Stimulated activated CD8-positive, alpha-beta memory T cell treated with anti-CD3 and anti-CD28 coated beads, Interleukin-4, amount 100 ng/mL, for 4 hours (primary cell): ENCODE measurements at places on chromosomes 2 and 18.

- no peak for DNase-seq
These were observed 6.5 kb downstream of the SH3BP4 start for GRCh38 chr2:234958311-234958710.

DNA sequence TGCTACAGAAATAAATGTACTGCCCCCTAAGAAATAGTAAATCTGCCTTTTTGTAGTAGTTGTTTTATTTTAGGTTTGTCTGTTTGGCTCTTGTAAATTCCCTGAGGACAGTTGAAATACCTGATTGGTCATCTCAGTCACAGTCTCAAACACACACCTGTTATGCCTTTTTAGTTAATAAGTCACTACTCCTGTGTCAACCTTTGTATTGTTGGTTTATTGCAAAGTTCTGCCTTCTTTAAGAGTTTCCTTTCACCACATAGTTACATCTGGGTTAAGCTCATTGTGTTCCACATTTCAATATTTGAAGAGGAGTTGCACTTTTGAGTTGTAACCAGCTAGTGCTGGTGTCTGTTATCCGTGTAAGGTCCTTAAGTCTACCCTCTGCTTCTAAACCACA is 198.7 kb downstream of the CCDC85A start:
- no peak for DNase-seq

- no peak for DNase-seq
These were observed 11.4 kb upstream of the REG1B start for GRCh38 chr2:79099140-79099686.

DNA sequence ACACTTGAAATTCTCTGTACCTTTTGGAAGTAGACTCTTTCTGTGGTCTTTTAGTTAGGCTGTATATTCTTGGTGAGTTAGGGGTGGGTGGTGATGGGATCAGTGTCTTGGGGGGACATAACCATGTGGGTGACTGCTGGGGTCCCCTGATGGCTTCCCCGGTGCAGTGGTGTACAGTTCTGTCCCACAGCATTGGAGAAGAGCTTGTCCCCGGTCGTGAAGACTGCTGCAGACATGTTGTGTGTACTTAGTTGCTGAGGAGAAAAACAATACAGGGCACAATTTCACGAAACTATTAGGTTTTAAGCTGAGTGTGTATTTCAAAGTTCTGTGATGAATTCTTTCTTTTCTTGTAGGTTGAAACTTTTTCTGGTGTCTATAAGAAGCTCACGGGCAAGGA is 5.4 kb downstream of the RPS7 start:
- no peak for DNase-seq

DNA sequence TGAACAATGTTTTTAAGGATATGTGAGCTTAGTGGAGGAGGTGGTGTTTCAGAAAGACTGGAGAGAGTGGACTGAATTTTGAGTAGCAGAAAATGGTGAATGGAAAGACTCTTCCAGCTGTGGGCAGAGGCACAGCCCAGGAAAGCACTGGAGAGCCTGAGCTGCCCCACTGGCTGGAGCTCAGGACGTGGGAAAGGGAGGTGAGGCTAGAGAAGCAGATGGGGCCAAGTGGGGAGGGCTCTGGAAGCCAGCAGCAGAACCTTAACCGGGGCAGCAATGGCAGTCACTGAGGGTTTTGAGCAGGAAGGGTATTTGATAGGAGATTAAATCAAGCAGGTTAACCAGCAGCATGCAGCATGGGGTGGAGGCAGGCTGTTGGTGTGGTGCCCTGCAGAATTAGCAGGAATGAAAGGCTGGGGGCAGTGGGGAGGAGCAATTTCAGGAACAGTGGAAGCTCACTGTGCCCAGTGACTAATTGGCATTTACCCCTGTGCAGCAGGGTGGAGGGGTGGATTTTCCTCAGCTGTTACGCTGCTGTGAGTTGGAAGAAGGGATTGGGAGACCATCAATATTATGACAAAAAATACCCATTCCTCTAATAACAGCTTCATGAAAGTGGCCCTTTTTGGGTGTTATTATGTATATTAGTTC is 136.2 kb downstream of the CERS6 start:
- DNase-seq, result no peak

DNA sequence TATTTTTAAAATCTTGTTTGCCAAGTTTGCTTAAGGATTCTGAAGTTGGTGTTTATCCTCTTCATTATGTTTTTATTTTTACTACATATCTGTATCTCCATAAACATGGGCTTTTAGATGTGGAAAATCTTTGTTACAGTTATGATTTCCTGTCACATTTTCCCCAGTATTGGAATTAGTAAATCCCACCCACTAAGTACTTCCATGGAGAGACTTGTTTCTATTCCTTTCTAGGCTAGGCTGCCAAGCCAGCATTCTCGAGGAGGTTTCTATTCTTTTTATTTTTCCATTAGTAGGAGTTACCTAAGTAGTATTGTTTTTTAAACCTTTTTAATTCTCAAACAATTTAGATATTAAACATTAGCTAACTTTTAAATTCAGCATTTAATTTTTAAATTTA is 22.1 kb downstream of the PKP4 start:
- DNase-seq, result no peak

DNA sequence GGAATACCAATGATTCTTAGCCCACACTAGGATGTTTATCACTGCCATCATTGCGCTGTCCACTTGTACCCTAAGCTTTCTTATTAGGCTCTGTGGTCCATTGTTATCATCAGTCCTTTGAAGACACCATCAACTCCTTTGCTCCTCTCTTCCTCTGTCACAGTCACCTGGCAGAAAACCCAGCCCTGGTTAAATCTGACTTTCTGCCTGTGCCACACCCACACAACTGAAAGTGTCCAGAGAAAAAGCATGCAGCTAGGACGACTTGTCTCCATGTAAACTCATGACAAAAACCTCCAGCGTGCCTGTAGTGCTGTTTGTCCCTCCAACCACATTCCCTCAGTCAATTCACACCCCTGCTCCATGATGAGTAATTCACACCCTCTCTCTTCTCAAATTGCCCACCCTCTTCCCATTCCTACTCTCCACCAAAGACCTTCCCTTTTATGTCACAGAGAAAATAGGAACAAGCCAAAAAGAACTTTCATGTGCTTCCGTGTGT is 297.4 kb upstream of the MGAT5 start:
- DNase-seq, result no peak

GRCh38 chr2:27412419-27413152 is 3.2 kb upstream of the PPM1G start:
- DNase-seq, result no peak

DNA sequence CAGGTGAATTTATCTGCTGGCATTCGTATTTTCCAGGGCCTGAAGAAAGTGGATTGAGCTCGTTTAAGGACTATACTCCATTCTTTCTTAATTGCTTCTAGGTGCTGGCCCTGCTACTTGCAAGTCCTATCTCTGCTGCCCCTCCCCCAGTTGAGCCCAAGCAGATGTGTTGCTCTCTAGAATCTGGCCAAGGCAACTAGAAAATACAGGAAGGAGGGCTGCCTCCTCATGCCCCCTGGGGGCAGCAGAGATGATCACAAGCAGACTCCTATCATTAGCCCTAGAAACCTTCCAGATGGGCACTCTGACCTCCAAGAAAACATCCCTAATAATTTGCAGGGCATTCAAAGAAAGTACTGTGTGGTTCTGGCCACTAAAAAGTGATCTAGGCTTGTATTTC is 72.5 kb upstream of the CYP26B1 start:
- no peak for DNase-seq

DNA sequence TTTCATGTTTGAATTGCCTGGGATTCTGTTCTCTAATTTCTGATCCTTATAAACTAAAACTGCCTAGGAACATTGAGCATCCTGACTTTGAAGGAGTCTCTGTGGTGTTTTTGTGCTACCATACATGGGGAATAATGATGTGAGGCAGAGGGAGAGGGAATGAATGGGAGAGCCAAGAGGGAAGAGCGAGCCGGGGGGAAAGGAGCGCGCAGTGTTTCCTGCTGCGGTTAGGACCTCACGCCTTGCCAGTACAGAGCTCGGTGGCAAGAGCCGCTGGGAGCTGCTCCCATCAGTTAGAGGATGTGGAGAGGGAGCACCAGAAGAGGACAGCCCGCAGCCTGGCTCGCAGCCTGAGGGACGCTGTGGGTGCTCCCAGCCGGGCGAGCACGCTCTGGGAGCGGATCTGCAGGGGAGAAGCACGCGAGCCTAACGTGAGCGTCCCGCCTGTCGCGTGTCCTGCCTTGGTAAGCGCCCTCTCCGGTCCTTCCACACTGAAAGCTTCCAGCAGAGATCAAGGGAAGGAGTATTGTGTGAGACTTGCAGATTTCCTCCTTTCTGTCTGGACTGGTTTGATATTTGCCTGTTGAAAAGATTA is 114.7 kb downstream of the FAM210A start:
- DNase-seq, result no peak

DNA sequence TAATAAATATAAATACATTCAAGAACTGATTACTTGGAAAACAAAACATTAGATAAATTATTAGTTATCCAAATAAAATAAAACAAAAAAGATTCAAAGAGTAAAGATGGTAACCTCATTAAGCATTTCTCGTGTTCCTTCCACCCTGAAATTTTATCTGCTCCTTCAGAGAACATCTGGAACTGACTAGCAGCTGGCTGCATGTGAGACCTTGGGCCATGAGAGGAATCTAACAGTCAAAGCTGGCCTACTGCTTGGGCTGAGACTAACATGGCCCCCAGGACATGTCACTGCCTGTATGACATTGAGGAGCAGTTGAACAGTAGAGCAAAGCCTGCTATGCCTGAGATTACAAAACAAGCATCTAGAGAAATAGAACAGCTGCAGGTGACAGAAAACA is 208.5 kb upstream of the ZSWIM2 start:
- DNase-seq, result no peak

DNA sequence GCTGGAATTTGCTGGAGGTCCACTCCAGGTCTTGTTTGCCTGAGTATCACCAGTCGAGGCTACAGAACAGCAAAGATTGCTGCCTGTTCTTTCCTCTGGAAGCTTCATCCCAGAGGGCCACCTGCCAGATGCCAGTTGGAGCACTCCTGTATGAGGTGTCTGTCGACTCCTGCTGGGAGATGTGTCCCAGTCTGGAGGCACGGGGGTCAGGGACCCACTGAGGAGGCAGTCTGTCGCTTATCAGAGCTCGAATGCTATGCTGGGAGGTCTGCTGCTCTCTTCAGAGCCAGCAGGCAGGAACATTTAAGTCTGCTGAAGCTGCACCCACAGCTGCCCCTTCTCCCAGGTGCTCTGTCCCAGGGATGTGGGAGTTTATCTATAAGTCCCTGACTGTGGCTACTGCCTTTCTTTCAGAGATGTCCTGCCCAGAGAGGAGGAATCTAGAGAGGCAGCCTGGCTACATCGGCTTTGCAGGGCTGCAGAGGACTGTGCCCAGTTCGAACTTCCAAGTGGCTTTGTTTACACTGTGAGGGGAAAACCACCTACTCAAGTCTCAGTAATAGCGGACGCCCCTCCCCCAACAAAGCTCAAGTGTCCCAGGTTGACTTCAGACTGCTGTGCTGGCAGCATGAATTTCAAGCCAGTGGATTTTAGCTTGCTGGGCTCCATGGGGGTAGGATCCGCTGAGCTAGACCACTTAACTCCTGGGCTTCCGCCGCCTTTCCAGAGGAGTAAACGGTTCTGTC is 301.1 kb downstream of the ERBB4 start:
- DNase-seq, result no peak

GRCh38 chr18:37552286-37552685 is 13.3 kb downstream of the CELF4 start:
- no peak for DNase-seq

DNA sequence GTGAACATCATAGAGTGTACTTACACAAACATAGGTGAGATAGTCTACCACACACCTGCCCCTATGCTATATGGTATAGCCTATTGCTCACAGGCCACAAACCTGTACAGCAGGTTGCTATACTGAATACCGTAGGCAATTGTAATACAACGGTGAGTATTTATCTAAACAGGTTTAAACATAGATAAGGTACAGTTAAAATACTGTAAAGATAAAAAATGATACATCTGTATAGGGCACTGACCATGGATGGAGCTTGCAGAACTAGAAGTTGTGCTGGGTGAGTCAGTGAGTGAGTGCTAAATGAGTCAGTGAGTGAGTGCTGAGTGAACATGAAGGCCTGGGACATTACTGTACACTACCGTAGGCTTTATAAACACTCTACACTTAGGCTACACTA is 267.0 kb upstream of the HS6ST1 start:
- DNase-seq, result no peak

GRCh38 chr2:140988597-140988996 is 1142.2 kb downstream of the LRP1B start:
- no peak for DNase-seq

DNA sequence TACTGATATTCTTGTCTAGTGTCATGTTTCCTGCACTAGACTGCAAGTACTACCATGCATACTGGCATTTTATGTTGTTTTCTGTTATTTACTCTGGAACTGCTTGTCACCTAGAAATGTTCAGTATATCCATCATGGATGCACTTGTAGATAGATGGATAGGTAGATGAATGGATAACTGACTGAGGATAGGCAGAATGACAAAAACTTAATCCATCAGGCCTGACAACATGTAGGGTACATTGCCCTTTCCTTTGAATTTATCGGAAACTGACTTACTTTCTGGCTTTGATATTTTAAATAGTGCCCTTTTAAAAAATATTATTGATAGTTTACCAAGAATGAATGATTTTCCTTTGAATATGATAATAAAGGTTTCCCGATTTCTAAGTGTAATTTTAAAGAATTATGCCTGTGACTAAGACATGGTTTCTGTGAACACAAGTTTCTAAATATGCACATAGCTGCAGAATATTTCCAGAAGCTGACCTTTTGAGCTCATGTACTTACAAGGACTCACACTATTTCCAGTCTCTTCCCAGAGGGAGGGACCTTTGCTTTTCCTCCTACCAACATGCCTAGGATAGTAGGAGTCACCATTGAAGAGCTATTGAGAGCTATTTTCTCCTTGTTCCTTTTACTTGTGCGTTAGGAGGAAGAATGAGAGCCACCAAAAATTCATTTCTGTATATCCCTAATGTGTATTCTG is 81.3 kb downstream of the ANKRD12 start:
- DNase-seq, result no peak

DNA sequence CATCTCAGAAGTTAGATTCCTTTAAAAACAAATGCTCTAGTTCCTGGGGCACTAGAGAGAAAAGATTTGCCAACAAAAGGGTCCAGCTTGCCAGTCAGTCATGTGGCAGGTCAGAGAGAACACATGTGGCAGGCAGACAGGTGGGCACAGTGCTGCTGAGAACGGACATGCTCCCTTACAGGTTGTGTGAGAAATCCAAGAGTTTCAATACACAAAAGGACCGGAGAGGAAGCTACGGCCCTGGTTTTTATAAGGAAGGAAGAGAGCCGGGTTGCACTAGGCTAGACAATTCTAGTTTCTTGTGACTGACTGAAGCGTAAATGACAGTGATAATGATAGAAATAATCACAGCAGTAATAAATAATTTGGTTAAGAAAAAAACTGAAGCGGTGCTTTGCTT is 18.3 kb downstream of the CDC42EP3 start:
- DNase-seq, result no peak

- DNase-seq, result no peak
These were observed 14.8 kb downstream of the FBXO48 start for GRCh38 chr2:68452158-68452900.

- no peak for DNase-seq
These were observed 146.9 kb downstream of the MEMO1 start for GRCh38 chr2:31863867-31864266.

DNA sequence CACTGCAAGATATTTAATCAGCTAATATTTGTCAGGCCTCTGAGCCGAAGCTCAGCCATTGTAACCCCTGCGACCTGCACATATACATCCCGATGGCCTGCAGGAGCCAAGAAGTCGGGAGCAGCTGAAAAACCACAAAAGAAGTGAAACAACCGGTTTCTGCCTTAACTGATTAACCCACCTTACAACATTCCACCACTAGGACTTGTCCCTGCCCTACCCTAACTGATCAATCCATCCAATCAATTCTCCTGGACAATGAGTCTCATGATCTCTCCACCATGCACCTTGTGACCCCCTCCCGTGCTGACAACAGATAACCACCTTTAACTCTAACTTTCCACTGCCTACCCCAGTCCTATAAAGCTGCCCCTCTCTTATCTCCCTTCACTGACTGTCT is 945.4 kb upstream of the GYPC start:
- no peak for DNase-seq
